ENCODE measurements at places on chromosomes 2 and 18.

- DNase-seq, result no peak
Observed at GRCh38 chr2:38661306-38661705, 4.6 kb upstream of the GALM start.

- no peak for DNase-seq
Observed at GRCh38 chr2:37529830-37530415, 141.5 kb downstream of the CDC42EP3 start.

- no peak for DNase-seq
Observed at GRCh38 chr2:44722026-44722625, 219.4 kb upstream of the SIX3 start.

DNA sequence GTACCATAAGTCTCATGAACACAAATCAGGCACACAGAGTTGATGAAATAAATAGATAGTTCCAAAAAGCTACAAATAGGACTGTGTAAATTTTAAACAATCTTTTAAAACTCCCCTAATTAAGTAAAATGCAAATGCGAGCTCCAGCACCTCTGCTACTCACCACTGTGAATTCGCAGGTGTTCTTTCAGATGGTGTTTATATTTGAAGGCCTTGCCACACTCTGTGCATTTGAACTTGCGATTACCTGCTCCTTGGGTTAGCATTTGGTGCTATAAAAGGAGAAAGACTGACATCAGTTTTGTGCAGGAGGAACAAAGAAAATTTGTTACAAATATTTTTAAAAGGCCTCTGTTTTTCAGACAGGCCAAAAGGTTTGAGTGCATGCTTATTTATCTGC, 118.9 kb downstream of the ZEB2 start:
- no peak for DNase-seq

DNA sequence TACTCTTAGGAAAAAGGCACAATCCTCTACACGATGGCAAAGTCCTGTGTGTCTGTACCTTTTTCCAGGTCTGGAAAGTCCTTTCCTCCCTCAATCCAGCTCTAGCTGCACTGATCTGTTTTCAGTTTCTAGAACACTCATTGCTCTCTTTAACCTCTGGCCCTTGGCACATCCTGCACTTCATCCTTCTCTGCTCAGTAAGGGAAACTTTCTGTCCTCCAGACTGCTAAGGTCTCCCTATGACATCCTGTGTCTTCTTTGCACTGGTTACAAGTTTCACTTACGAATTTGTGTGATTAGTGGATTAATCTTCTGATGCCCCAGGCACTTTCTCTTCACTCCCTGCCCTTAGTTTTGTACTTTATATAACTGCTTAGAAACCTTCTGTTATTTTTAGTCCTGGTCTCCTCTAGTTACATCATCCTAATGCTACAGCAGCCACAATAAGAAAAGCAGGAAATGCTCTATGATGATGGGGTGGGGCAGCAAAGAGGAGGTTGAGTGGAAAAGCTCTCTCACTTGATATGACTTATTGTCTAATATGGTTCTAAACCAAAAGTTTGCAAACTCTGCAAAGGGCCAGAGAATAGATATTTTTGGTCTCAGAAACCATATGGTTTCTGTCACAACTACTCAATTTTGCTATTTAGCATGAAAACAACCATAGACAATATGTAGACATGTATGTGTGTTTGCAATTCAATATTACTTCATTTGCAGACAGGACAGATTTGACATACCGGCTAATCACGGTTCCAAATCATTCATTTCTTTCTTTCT, 568.2 kb downstream of the THSD7B start:
- DNase-seq, result peak; percentile 34

- no peak for DNase-seq
Observed at GRCh38 chr2:139813340-139813739, 1033.2 kb upstream of the NXPH2 start.

DNA sequence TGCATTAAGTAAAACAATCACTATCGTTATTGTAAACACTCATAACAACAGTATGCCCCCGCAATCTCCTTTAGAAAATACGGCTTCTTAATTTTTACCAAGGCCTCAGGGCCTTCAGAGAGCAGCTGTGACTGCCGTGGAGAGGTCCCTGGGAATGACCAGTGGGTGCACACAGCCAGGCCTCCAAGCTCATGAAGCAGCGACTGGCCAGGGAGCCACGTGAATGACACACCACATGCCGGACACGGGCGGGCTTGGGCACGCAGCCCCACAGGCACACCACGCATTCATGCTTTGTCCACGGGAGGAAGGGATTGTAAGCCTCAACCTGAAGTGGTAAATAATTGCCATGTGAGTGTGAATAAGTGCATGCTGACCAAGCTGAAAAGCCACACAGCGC, 121.0 kb downstream of the EIPR1 start:
- no peak for DNase-seq

DNA sequence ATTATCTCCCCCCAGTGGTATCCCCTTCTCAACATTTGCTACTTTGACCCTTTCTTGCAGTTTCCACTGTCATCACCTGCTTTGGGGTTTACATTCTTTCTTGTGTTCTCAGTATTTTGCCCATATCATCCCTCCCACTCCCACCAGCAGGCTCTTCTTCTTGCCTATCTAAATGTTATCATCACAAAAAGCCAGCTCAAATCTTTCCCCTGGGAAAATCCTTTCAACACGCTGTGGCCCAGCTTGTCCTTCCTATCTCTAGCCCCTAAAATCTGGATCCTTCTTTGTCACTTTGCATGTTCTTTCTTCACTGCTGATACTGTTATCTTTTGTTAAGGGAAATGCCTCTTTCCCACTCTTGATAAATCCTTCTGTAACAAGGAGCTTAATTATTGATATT, 138.2 kb downstream of the RAD51AP2 start:
- DNase-seq, result no peak

- no peak for DNase-seq
Observed at GRCh38 chr2:183123959-183124221, 353 bp upstream of the NUP35 start.

DNA sequence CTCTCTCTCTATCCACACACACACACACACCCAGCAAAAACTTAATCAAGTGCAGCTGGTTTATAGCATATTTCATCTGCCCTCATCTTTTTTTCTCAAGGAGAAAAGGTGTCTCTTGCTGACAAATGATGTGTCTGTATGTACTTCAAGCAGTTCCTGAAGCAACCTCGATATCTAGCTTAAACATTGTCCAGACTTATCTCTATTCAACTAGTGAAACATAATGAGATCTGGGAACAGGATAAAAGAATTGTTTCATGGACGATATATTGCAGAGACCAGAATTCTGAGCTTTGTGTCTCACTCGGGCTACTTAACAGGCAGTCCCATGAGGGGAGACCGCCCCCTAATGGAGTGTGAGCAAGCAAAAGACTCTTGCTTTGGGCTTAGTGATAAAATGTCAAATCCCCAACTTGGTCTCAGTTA, 929.2 kb upstream of the SOX11 start:
- no peak for DNase-seq

DNA sequence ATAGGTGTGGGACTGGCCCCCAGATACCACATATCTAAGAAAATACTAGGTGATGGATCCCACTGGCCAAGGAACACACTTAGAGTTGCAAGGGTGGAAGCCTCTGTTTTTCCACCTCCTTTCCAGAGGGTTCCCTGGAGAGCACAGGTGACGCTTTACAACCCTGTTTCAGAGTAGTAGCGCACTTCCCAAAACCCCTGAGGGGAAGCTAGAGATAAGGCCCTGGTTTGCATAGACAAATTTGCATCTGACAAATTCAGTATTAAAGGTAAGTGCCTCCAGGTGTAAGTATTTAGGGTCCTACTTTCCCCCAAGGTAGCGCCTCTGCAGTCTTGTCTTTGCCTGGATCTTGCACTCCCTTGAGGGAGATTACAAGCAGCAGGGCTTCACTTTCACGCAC, 474 bp upstream of the CERKL start:
- no peak for DNase-seq

DNA sequence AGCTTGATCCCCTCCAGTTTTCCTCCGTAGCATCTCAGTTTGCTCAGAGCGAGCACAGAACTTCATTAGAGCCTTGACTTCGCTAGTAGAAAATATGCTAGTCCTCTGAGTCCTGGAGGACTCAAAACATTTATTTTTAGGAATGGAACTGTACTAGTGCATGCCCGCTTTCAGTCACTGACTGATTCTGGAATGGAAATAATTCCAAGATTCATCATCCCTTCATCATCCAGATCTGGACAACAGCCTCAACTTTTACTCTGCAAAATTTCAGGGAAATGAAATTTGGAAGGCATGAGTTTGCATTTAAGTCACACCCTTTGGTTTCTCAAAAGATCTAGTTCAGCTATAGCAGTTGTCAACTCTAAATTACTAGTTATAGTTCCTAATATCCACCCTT, 304.6 kb downstream of the XIRP2 start:
- DNase-seq, result no peak

GRCh38 chr2:181910028-181910831, 18.7 kb downstream of the ITPRID2 start:
- DNase-seq, result no peak

DNA sequence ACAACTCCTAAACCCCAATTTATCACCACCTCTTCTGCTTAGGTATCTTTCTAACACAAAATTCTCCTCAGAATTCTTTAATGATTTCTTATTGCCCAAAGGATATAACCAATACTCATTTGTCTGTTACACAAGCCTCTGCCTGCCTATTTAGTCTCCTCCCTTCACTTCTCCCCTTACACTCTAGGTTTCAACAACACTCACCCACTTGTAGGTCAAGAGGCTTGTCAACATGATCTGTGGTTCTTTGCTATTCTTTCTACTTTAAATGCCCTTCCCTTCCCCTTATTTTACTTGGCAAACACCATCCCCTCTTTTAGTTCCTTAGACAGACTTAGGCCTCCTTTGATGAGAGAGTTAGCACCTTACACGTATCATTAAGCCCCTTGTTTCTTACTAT, 69.0 kb upstream of the C2orf15 start:
- DNase-seq, result no peak

- no peak for DNase-seq
Observed at GRCh38 chr2:117064021-117064420, 750.5 kb upstream of the DDX18 start.
